ENCODE measurements at places on chromosomes 3 and 15.

DNA sequence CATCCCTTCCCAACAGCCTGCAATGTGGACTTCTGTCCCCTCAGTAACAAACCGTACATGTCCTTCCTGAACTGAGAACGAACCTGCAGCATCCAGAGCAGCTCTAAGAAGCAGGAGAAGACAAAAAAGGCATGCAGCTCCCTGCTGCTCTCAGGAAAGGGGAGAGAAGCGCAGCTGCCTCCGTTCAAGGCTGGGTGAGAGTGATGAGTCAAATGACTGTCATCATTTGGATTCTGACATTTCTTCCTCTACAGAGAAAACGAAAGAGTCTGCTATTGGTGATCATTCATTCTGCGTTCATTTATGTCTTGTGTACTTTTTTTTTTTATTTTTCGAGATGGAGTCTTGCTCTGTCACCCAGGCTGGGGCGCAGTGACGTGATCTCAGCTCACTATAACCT, 677.8 kb downstream of the FHIT start:
- DNase-seq, result no peak

DNA sequence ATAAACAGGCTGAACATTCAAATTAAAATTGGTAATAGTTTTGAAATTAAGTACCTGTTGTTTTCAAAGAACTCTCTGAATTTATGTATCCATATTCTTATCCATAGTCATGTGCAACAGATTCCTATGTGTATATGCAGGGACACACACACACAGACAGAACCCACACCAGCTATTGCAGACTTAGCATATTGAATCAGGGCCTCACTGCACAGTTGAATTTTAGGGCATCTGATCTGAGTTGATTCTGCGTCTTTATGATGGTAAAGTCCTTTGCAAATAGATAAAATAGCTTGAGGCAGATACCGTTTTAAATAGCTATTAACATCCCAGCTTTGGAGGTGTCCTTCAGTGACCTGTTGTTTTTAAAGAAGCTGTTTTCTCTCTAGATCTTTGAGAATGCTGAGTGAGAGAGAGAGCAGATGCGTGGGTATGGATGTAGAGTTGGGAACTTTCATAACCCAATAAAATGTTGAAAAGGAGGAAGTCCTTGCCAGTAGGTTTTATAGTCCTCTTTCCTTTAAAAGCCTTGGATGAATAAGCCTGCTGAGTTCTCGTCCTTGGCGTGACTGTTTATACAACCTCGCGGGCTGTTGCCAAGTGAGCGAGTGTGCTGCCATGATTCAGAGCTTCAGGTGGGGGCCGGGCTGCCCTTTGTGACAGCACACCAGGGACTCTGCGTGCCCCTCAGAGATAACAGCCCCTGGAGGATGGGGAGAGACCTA, 18.3 kb downstream of the MYZAP start:
- peak; percentile 33 for DNase-seq

DNA sequence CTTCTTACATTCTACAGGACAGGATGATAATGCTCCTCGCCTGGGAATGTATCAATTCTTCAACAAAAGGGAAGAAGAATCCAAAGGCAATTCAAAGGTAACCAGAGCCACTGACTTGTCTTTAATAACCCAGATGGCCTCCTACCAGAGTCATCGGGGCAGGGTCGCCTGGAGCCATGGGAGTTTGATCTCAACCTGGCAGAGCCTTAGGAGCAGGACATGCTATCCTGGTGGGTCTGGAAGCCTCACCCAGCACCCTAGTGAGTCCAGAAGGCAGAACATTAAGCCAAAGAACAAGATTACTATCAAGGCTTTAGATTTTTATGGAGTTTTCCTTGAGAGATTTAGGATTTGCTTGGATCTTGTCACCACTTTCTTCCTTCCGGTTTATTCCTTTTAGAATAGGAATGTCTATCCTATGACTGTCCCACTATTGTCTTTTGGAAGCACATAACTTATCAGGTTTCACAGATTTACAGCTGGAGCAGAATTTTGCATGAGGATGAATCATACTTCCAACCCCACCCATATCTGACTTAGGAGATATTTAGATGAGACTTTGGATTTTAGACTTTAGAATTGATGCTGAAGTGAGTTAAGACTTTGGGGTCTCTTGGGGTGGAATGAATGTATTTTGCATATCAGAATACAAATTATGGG, 330.3 kb upstream of the GOLIM4 start:
- no peak for DNase-seq

DNA sequence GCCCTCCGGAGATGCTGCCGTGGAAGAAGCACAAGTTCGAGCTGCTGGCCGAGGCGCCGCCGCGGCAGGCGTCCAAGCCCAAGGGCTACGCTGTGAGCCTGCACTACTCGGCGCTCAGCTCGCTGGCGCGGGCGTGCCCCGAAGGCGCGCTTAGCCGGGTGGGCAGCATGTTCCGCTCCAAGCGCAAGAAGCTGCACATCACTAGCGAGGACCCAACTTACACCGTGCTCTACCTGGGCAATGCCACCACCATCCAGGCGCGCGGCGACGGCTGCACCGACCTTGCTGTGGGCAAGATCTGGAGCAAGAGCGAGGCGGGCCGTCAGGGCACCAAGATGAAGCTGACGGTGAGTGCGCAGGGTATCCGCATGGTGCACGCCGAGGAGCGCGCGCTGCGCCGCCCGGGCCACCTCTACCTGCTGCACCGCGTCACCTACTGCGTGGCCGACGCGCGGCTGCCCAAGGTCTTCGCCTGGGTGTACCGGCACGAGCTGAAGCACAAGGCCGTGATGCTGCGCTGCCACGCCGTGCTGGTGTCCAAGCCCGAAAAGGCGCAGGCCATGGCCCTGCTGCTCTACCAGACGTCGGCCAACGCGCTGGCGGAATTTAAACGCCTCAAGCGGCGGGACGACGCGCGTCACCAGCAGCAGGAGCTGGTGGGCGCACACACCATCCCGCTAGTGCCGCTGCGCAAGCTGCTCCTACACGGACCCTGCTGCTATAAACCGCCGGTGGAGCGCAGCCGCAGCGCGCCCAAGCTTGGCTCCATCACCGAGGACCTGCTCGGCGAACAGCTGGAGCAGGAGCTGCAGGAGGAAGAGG, 1.3 kb downstream of the FAM43A start:
- no peak for DNase-seq

GRCh38 chr3:59240666-59241255, 190.9 kb upstream of the CFAP20DC start:
- DNase-seq, result no peak
